ENCODE measurements at places on chromosomes 6 and 20.

- no peak for DNase-seq
Observed at GRCh38 chr20:44888226-44889103, 3.0 kb downstream of the YWHAB start.

DNA sequence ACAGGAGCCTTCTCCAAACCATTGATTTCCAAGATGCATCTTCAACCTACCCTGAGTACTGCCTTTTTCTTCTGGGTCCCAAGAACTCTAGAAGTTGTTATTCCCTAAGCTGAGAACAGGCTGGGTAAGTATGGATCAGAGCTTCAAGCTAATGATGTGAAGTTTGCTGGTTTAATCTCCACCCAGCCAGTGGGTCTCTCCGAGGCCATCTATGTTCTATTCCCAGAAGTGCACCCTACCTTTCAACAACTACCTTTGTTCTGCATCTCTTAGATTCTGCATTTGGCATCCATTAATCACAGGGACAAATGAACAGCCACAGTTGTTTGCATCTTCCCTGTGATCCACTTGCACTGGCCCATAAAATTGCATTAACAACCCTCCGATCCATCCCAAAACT lies 246.2 kb downstream of the HIVEP2 start:
- DNase-seq, result no peak

- no peak for DNase-seq
Observed at GRCh38 chr20:48621376-48622078, 206.3 kb downstream of the PREX1 start.

DNA sequence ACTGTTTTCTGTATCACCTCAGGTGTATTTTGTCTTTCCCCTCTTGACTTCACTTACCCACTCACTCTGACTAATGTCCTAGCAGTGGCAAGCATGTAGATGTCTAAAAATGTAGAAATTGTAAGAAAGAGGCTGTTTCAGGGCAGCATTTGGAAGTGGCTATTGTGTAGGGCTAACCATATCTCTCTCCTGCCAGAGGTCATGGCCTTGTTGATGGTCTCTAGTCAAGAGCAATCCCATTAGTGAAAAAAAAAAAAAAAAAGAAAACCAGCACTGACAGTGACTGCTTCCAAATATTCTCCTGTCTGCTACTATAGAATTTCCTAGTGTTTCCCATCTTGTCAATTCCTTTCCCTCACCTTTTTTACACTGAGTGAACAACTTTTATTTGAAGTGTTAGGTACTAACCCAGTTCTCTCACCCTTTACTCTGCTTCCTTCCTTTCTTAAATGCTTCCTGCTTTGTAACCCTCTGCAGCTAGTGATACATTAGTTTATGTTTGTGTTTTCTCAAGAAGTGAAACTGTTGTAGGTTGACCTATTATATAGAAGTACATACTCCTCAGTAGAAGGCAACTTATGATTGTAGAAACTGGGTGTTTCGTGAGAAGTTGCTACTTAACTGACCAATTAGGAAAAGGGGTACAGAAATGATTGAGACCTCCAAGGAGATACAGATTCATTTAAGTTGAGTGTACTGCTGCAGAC lies 174.1 kb upstream of the PTPRK start:
- no peak for DNase-seq
